Activated T-helper 1 cell treated with anti-CD3 and anti-CD28 coated beads, Interleukin-12 subunit alpha, Interleukin-12 subunit beta, Interleukin-2, Interleukin-4 antibody, amounts not matched to agents 30 ng/mL and 10 ng/mL and 1 ng/mL, durations not matched to agents 14 hours and 24 hours and 36 hours (primary cell): ENCODE measurements at places on chromosomes 1 and 21.

- peak within 1 kb of the TSS; percentile 80 for H3K27ac ChIP-seq
- H3K4me3 ChIP-seq: peak within 1 kb of the TSS; percentile 96
- peaks cover 43% of the 10 kb centered on the region for H3K4me1 ChIP-seq
Measured at GRCh38 chr21:43775795-43776430, at the start of gene CSTB. Gene CSTB (minus strand): TSS chr21:43776308. CDS start chr21:43776269, 39 bp downstream.

DNA sequence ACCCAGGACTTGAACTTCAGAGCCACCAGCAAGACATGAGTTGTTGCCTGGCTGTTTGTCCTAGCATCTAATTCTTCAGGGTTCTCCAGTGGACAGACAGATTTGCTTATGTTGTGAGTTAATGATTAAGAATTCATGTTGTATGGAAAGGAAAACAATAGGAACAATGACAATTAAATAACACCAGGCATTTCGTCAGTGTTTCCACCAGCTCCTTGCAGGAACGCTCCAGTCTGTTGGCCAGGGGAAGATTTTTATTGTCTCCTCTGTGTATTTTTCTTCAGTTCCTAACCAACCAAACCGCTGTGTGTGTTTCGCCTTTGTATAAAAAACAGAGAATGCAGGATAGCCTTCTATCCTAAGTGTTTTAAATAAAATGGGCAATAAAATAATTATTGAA, 64.4 kb upstream of the PTGFR start:
- no peaks in the 10 kb centered on the region for H3K36me3 ChIP-seq
- no peak overlapping the region for H3K4me3 ChIP-seq
- no peak overlapping the region for H3K27ac ChIP-seq

DNA sequence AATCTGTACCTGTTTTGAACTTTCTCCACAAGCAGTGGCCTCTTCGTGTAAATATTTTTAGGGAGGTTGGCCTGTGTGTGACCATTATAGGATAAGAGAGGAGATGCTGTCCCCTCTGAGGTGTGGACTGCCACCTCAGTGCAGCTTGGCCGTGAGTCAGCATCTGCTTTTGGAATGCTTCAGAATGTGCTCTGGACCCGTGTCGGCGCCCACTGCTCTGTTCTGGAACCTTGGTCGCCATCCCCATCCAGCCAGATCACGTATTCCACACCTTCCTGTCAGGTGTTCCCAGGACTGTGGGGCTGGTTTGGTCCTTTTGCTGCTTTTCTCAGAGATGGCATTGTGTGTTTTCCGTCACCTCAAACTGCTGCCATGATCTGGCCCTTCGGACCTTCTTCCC, 5.5 kb downstream of the UCK2 start:
- peaks cover 35% of the 10 kb centered on the region for H3K4me1 ChIP-seq
- no peak overlapping the region for H3K4me3 ChIP-seq
- DNase-seq: no peak
- no peaks in the 10 kb centered on the region for H3K27me3 ChIP-seq

DNA sequence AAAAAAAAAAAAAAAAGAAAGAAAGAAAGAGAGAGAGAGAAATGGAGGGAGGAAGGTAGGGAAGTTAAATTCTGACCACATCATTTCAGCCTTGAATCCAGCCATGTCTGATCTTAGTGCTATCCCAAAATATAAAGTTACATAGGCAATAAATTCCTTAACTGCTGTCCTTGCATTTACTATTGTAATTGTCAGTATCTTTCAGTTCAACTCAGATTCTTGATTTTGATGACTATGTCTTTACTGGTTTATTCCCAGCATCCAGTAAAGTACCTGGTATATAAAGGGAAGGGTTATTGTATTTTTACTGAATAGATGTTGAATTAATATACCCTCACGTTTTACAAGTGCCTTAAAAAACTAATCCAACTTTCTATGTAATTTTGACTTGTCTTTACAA, 8.9 kb upstream of the COP1 start:
- no peaks in the 10 kb centered on the region for H3K4me1 ChIP-seq
- H3K27ac ChIP-seq: no peak overlapping the region
- DNase-seq: no peak
- no peaks in the 10 kb centered on the region for H3K36me3 ChIP-seq
- no peak overlapping the region for H3K4me3 ChIP-seq

GRCh38 chr1:1629430-1630190, 2.4 kb upstream of the MMP23B start:
- H3K27ac ChIP-seq: peak overlapping the region; percentile 65
- H3K4me1 ChIP-seq: no peaks in the 10 kb centered on the region
- H3K36me3 ChIP-seq: peaks cover 2% of the 10 kb centered on the region
- peak; percentile 37 for DNase-seq
- peaks cover 4% of the 10 kb centered on the region for H3K27me3 ChIP-seq
- peak overlapping the region; percentile 42 for H3K4me3 ChIP-seq

DNA sequence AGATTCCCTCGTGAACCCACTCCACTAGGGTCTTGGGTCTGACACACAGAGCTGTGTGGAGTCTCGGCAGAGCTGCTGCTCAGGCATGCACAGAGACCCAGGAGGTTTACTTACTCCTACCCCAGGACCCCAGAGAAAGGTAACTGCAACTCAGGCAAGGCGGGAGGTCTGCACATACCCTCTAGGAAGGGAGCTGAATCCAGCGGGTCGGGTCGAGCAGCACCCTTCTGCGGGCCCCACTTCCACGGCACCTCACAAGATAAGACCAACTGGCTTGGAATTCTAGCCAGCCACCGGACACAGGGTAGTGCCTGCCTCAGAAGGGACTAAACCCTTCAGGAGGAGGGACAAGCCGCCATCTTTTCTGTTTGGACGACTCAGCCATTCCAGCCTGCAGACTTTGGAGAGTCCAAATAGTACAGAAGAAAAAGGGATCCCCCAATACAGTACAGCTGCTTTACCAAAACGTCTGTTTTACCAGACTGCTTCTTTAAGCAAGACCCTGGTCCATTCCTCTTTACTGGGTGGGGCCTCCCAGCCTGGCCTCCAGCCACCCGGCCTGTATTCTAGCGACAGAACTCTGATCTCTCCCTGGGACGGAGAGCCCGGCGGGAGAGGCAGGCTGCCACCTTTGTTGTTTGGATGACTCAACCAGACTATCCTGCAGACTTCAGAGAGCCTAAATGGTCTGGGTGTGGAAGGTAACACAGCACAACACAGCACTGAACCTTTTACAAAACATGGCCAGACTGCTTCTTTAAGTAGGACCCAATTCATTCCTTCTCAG, 554.6 kb upstream of the BEND5 start:
- no peak overlapping the region for H3K4me3 ChIP-seq
- H3K36me3 ChIP-seq: no peaks in the 10 kb centered on the region
- H3K27ac ChIP-seq: no peak overlapping the region
- H3K4me1 ChIP-seq: no peaks in the 10 kb centered on the region
- no peaks in the 10 kb centered on the region for H3K27me3 ChIP-seq
- DNase-seq: no peak

GRCh38 chr1:16085522-16085921, 12.1 kb upstream of the FAM131C start:
- no peak for DNase-seq
- H3K27ac ChIP-seq: no peak overlapping the region
- H3K27me3 ChIP-seq: peaks cover 2% of the 10 kb centered on the region
- no peaks in the 10 kb centered on the region for H3K36me3 ChIP-seq
